ENCODE measurements at places on chromosomes 11 and 22.

GRCh38 chr11:126483621-126484195, 128.2 kb downstream of the ST3GAL4 start:
- DNase-seq = no peak

DNA sequence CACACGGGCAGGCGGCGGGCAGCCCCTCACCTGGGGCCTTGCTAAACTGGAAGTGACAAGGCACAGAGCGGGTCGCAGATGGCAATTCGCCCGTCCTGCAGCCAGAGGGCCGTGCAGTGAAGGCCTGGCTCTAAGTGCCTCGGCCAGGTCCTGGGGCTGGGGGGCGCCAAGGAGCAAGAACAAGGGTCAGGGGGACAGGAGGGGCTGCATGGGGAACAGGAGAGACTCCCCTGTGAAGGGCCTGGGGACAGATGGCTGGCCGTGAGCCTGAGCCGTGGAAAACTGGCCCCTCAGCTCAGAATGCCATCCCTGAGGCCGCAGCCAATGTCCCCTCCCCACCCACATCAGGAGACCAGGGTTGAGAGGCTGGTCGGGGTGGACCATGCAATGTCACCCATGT, 60.0 kb downstream of the RTL6 start:
- DNase-seq = no peak

DNA sequence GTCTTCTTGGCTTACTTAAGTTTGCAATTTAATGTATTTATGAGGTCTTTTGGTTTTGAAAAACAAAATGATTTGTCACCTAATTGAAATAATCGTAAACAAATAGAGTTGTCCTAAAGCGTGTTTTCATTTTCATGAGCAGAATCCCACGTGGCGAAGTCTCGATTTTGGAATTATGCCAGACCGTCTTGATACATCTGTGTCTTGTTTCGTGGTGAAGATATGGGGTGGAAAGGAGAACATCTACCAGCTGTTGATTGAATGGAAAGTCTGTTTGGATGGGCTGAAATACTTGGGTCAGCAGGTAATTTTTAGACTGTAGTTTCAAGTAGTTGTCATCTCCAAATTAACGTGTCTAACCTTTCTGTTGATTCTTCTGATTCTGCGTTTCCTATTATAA, 64.7 kb downstream of the UVRAG start:
- DNase-seq = no peak

DNA sequence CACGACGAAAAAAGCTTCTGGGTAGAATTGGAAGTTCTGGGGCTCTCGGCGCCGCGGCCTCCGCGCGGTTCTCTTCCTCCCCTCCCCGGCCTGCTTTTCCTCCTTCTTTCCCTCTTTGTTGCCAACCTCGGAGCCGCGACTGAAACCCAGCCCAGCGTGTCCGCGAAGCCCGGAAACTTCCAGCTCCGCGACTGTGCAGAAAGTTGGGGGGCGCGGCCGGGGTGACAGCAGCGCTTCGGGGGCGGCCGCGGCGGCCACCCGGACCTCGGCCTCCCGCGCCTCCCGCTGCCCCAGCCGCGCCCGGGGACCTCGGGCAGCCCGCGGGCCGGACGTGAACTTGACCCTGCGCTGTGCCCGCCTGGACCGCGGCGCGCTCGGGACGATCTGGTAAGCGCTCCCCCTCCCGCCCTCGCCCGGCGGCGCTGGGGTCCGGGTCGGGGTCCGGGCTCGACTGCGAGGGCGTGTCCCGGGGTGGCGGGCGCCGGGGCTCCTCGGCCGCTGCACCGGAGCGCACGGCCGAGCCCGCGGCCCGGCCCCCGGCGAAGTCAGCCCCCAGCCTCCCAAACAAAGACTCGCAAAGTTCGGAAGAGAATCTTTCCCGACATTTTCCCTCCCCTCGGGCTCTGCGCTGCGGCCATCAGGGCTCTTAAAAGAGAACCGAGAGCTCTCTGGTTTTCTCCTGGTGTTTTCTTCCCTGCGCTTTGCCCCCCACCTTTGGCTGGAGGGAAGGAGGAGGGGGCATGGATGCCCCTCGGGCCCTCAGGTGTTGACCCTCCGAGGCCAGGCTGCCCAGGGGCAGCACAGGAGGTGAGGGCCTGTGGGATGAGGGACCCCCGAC, 67.9 kb upstream of the WNT7B start:
- DNase-seq = peak; percentile 39

DNA sequence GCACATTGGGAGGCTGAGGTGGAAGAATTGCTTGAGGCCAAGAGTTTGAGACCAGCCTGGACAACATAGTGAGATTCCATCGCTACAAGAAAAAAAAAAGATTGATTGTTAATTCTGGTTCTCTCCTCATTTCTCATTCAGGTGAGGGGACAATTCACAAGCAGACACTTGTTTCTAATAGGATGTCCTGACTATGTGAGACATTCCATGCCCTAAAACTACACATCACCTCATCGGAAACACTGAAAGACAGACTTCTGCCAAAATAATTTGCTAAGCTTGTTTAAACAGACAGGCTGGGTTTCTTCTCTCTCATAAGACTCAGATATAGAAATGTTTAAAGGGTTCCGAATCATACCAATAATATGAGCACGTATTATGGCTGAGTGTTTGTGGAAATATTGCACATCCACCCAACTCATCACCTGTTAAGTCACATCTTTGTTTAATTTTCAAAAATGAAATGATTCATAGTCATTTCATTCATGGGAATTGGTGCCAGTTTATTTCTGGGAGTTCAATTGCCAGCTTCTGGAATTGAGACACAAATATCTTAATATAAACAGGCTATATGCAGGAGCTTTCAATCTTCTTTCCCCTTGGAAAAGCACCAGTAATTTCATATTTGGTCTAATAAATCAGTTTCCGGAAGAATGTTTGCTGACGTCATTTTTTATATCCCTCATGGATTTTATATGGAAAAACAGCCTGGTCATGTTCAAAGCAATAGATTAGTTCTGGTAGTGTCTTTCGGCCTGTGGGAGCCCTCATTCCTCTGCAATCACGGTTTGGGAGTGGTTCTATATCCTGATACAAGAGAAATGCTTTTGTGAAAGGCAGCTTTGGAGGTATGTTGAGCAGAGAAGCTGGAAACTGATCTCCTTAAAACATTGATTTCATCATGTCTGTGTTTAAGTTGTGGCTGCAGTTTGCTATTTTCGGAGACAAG, 87.0 kb downstream of the BDNF start:
- DNase-seq = no peak

DNA sequence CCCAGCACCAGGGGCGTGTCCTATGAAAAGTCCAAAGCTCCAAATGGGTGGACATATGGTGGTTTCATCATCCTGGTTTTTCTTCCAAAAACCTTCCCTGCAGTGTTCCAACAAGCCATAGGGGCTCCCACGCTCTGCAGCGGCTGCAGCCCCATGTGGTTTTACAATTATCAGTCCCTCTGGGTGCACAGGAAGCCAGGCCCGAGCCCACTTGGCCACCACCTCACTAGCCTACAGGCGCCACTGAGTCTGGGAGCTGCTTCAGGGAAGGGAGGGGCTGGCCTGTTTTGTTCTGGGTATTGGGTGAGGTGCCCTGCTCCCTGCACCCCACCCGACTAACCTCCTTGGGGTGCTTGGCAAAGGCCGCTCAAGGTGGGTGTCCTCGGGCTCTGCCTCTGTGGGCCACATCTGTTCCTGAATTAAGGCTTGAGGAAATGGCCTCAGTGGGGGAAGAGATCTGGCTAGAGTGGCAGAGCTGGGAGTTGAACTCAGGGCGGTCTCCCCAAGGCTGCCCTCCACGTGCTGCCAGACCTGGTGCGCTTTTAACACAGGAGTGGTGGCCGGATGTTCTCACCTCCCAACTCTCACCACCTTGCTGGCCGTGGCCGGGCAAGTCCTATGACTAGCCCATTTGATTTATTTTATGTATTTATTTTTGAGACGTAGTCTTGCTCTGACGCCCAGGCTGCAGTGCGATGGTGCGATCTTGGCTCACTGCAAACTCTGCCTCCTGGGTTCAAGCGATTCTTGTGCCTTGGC, 5.3 kb upstream of the CDC42BPG start:
- no peak for DNase-seq

DNA sequence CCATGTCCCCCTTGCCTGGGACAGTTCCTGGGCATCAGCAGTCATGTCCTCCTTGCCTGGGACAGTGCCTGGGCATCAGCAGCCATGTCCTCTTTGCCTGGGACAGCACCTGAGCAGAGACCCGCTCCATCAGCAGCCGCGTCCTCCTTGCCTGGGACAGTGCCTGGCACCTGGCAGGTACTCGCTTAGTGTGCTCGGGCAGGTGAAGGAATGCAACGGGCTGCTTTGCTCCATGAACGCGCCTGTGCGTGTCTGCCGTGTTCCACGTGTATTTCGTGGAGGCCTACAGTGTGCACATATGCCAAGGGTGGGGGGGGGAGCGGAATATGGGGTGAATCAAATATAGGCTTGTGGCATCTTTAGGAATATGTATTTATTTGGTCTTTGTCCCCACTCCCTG, 1490.7 kb downstream of the TBC1D22A start:
- no peak for DNase-seq

- no peak for DNase-seq
Measured at GRCh38 chr11:93986716-93987115, 34.4 kb upstream of the HEPHL1 start.

- DNase-seq = no peak
Measured at GRCh38 chr11:15675683-15676082, 561.0 kb downstream of the INSC start.

GRCh38 chr22:46578251-46578823, 40.9 kb upstream of the CELSR1 start:
- DNase-seq = peak; percentile 13

DNA sequence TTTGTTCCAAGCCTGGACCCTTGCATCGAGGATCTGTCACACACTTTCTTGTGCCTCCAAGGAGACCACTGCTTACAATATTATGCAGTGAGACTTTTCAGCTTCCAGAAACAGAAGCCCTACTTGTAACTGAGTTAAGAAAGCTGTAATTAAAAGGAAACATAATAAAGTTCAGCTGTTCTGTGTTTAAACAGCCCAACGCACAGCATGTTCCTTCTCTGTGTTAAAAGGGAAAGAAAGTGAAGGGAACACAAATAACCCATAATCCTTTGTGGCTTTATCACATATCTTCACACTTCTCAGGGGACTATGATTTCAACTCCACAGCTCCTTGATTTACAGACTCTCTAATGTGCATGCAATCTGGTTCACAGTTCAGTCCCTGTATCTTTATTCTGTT, 200.3 kb upstream of the MTNR1B start:
- no peak for DNase-seq

DNA sequence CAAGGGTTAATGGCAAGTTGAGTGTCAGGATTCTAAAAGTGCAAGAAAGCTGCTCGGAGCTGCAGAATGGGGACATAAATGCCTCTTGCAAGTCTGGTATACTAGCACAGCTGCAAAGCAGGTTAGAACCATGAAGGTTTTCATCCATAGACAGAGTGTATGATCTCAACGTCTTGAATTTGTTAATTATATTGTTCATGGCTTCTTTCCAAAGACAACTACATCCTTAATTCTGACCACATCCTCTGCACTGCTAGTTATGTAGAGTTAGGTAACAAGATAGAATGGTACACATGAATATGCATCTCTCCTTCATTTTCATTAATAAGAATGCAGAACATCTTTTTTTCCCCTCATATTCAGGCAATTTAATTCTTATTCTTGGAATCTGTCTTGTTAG, 34.2 kb downstream of the EXPH5 start:
- no peak for DNase-seq

GRCh38 chr11:6818967-6819366, 19.5 kb upstream of the OR6A2 start:
- no peak for DNase-seq

DNA sequence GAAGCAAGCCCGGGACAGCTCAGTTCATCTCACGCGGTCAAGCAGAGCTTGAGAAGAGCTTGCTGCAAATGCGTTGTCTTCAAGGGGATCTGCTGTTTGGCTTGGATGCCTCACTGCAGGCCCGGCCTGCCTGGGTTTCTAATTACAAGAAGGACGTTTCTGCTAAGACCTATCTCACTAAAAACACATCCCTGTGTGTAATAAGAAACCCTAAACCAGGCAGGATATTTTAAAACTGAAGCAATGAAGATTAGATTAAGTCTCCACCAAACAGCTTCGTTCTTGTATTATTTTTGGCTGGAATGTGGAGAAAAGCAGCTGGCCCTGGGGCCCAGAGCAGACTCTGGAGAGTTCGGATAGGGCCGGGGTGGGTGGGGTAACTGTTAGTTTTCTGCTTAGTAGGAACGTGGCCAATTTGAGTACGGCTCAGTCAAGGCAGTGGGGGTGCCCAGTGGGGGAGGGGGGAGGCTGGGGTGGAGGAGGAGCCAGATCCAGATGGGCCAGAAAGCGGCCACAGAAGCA, 6.0 kb downstream of the PKNOX2 start:
- no peak for DNase-seq

GRCh38 chr11:119483341-119483880, 60.4 kb upstream of the THY1 start:
- DNase-seq = no peak

DNA sequence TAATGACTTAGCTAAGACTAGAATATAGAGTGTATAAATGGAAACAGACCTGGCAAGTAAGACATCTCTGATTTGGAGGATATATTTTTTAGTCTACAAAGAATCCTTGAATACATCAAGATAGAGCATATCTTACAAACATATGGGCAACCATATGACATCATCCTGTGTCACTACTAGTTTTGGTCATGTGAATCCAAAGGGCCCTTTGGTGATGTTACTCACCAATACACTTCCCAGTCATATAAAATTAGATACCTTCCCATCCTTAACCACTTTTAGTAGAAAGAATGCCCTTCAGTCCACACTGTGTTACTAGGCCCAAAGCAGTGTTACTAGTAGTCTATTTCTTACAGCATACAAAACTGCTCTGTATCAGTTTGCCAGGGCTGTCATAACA, 31.6 kb downstream of the GRIA4 start:
- no peak for DNase-seq

- no peak for DNase-seq
Measured at GRCh38 chr22:18033204-18033998, 9.0 kb upstream of the MICAL3 start.

GRCh38 chr22:23059284-23059948, 10.9 kb upstream of the GNAZ start:
- DNase-seq = peak; percentile 7

DNA sequence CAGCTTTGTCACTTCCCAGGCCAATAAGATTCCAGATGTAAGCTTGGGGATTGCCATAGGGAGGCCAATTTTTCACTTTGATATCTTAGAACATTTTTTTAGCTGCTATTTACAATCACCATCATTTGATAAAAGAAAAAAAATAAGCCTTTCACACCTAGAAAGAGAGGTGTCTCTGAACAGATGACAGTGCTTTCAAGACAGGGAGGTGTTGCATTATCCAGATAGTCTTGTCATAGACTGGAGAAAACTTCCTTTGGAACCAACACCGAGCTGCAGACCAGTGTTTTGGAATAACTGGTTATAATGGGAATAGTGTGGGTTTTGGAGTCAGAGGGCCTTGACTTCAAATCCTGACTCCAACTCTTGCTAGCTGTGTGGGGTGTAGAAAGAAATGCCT, 101.0 kb downstream of the SLC1A2 start:
- no peak for DNase-seq

GRCh38 chr11:131206671-131207070, 163.7 kb upstream of the NTM start:
- DNase-seq = no peak
